ENCODE measurements at places on chromosomes 5 and 9.

DNA sequence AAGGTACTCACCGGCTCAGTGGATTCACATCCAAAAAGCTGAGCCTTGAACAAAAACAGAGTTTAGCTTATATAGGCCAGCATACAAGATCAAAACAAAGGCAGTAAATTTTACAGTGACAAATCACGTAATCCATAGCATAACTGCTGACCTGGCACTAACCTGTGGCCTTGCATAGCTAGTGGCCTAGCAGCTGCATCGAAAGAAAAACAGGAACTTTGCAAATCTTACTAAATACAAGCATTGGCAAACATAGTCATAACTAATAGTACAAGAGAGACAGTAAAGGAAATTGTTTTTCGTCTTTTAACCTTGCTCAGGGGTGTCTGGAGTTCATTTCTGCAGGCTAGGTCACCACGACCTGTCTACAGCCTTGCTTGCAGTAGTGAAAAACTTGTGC lies 4.8 kb downstream of the HSDL2 start:
- DNase-seq = no peak

GRCh38 chr9:136029556-136029955 lies 65.5 kb downstream of the NACC2 start:
- DNase-seq = no peak

GRCh38 chr5:169917500-169917899 lies 62.8 kb downstream of the INSYN2B start:
- no peak for DNase-seq

GRCh38 chr5:151628112-151628823 lies 37.1 kb upstream of the FAT2 start:
- DNase-seq = peak; percentile 78

- no peak for DNase-seq
Observed at GRCh38 chr5:6387970-6388369, 9.6 kb upstream of the MED10 start.

DNA sequence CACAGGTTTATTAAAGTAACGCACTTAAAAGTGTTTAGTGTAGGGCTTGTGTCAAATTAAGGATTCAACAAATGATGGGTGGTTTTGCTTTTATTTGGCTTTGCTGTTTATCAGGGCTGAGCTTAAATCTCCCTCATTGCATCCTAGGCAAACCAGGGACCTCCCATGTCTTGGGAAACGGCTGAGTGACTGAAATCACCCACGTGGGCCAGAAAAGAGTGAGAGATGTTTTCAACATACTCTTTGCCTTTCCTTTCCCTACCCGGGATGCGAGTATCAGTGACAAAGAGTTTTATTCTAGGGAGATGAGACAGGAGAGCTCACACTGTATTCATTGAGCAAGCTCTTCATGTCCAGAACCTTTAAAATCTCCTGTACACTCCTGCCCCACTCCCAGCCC lies 23.3 kb downstream of the KCNMB1 start:
- no peak for DNase-seq

DNA sequence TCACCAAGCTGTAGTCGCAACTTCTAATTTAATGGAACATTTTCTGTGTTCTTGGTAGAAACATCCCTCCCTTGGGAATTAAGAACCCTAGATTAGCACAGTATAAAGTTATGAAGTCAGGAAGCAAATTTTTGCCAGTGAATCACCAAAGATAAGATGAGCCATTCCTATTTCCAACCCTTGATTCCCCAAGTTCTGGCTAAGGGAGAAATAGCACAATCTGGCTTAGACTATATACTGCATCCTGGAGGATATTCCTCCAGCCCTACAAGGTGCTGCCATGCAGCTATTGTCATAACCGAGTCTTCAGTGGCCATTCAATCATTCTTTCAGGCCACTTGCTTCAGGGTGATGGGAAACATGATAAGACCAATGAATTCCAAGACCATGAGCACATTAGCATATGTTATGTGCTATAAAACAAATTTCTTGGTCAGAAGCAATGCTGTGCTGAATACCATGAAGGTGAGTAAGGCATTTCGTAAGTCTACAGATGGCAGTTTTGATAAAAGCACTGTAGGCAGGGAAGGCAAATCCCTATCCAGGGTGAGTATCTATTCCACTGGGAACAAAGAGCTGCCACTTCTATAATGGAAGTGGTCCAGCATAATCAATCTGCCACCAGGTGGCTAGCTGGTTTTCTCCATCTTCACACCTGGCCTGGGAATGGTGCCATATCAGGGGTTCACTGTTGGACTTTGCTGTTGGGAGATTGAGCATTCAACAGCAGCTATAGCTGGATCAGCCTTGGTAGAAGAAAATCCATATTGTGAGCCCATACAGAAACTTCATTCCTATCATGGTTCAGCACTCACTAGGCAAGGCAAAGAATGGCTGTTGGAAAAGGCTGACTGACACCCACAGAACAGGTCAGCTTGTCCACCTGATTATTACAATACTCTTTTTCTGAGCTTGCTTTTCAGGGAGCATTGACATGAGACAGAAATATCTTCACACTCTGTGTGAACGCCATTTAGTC lies 19.6 kb upstream of the ARL15 start:
- peak; percentile 96 for DNase-seq

DNA sequence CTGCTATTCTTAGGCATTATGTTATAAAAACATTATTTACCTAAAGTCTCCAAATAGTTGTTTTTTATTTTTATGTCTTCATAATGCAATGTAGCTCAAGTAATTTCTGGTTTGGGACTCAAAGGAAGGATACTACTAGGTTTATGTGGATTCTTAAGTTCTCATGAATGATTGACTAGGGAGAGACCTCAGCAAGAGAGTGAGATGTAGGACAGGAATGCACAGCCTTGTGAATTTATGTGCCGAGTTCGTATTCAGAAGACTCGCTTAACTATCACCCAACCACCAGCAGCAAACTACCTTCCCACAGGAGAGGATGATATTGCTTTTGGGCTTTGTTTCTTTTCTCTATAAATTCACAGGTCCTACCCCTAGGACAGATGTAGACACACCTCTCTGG lies 282.9 kb downstream of the ARHGEF28 start:
- DNase-seq = no peak

- peak; percentile 55 for DNase-seq
Observed at GRCh38 chr9:118595719-118596305, 773.4 kb downstream of the BRINP1 start.

- no peak for DNase-seq
Observed at GRCh38 chr9:129640871-129641749, 841 bp downstream of the ASB6 start.

DNA sequence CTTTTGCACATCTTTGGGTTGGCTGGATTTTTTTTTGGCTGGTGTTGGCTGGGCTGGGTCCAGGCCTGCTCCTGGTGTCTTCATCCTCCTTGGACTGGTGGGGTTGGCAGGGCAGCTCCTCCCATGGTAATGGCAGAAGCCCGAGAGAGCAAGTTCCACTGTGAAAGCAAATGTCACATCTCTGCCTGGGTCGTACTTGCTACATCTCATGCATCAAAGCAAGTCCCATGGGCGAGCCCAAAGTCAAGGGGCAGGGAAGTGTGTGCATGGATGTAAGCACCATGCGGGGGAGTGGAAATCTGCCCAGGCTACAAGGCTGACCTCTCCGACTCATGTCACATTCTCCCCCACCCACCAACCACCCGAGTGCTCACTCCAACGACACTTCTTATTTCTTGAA lies 26.7 kb downstream of the NKX2-5 start:
- DNase-seq = no peak

GRCh38 chr5:113302120-113302519 lies 132.7 kb downstream of the TSSK1B start:
- DNase-seq = no peak

- DNase-seq = peak; percentile 25
Observed at GRCh38 chr5:140073296-140073695, 30.2 kb upstream of the NRG2 start.

GRCh38 chr5:166083183-166083959 lies 2208.1 kb upstream of the WWC1 start:
- no peak for DNase-seq

Data from fibroblast of skin of back (primary cell).